ENCODE measurements at places on chromosomes 3 and 15. TPM values are rescaled to one million over a fixed set of nuclear protein-coding genes. Genes with fewer than 3 reads are reported as not detected.

DNA sequence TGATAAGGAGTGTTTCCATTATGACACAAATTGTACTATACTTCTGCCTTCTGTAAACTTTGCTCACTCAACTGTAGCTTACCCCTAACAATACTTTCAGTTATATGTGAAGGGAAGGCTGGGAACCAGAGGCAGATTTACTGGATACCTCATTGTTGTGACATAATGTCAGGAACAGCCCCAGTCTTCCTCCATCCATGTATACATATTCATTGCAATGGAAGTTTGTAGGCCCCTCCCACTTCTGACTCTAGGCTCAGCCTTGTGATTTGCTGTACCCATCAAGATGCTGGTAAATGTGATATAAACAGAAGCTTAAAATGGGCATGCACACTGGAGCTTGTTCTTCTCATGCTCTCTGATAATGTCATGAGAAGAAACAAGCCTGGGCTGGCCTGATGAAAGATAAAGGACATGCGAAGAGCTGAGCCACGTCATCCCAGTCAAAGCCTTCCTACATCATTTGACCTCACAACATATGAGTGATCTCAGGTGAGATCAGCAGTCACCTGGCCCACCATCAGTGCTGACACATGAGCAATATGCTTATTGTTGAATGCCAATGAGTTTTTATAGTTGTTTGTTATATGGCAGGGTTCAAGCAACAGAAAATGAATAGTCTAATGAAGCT lies 267.8 kb downstream of the GAP43 start:
- DNase-seq, result no peak

DNA sequence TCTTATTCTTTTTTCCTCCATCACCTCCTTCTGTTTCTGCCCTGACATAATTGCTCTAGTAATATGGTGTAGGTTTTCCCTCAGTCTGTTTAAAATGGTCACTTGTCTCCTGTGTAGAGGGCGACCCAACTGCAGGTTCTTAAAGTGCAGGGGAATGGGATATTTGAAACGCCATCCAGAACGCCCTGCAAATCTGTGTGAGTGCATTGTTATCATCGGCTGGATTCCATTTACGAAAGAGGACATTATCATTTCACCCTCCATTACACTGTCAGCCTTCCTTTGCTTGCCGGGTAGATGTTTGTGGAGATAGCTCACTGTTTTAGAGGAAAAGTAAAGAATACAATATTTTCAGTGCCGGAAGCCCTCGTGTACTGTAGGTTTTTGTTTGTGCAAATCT lies 354.0 kb downstream of the LRTM1 start:
- no peak for DNase-seq

DNA sequence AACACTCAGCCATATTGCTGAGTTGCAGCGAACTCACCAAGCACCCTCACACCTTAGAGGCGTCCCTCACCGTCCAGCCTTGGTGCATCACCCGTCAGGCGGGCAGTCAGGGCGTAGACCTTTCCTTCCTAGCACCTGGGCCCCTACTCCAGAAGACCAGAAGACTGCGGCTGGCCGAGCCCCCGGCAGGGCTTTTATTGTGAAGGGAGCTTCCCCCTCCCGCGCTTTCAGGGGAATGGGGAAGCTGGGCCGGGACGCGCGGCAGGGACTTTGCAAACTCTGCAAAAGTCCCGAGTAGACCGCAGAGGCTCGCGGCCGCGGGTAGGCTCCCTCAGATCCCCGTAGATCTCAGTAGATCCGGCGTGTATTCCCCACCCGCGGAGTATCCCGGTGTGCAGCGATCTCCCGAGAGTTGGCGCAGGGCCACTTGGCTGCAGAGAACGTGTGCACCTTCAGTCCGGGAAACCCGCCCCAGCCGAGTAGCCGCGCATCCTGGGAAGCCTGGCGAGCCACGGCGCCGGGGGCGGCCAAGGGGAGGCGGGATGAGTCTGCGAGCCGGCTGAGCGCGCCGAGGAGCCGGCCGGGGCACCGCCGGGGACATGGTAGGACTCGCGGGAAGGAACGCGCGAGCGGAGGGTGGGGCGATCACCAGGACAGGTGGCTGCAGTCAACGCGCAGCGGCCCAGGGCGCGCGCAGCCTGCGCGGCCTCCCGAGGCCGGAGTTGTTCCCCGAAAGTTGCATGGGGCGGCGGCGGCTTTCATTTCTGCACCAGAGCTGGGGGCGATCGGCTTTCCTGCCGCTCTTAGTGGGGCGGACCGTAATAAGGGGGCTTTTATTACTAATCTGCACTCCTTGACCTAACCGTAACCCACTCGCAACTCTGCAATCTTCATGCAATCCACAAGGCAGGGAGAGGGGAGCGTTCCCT lies at the start of gene GASK1A:
Gene GASK1A (plus strand): TSS at position 268 of the 929 bp plus-strand sequence. CDS start 332 bp downstream, at position 600.
- peak; percentile 74 for DNase-seq

- no peak for DNase-seq
Observed at GRCh38 chr3:112059497-112059896, 25.0 kb downstream of the TMPRSS7 start.

DNA sequence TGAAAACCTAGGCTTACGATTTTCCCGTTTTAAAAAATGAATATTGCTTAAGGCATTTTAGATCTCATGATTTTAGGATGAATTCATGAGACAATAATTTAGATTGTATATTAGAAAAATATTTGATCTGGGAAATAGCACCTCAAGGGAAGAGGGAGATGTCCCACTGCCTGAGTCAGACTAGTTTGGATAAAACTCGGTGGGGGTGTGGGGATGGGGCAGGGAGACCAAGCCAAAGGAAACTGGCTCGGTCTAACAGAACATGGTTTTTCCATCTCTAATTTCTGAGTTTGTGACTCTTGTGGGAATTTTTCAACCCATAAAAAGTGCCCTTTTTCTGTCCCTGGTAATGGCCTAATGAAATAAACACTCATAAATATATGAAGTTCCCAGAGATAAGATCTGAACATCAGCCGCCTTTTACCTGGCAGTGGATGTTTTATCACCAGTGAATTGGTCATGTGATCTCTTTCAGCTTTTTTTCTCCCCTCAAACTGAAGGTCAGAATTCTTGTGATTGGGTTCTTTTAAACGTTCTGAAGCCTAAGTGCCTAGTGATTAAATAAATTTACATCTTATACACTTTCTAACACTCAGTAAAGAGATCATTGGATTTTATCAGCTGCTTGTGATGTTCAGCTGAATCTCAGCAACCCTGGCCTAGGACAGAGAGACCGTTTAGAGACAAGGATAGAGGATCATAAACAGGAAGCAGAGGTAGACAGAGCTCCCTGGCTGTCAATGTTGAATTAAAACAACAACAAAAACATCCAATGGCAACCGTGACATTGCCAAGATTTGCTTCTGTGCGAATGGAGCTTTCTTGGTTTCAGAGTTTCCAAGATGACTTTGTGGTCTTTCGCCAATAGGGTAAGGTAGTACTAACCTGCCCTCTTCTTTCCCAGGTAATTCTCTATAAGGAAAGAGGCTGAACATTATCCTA lies 1038.2 kb downstream of the MCTP2 start:
- no peak for DNase-seq

The FOXL2 gene
- not detected for total RNA-seq

GRCh38 chr3:18868911-18869689 lies 279.2 kb upstream of the KCNH8 start:
- no peak for DNase-seq

DNA sequence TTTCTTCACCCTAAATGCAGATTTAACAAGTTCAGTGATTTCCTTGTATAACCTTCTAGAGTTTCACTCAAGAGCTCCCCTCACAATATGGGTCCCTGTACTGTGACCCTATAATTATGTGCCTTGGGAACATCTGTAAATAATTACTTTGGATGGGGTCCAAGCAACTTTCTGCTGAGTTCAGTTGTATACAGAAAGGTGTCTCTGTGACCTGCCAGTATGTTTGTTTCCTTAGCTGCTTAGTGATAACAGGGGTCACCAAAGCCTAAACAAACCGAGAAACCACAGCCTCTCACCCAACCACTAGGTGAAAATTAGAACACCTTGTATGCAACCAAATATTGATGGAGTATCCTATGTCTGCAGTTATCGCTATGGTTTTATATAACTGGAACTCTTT lies 29.8 kb upstream of the SLC25A36 start:
- no peak for DNase-seq

The NANOGP8 gene
- total RNA-seq, result not detected

The TTLL13 gene
- not detected for total RNA-seq

- DNase-seq, result peak; percentile 76
Observed at GRCh38 chr3:48157950-48158376, 30.3 kb downstream of the CDC25A start.

DNA sequence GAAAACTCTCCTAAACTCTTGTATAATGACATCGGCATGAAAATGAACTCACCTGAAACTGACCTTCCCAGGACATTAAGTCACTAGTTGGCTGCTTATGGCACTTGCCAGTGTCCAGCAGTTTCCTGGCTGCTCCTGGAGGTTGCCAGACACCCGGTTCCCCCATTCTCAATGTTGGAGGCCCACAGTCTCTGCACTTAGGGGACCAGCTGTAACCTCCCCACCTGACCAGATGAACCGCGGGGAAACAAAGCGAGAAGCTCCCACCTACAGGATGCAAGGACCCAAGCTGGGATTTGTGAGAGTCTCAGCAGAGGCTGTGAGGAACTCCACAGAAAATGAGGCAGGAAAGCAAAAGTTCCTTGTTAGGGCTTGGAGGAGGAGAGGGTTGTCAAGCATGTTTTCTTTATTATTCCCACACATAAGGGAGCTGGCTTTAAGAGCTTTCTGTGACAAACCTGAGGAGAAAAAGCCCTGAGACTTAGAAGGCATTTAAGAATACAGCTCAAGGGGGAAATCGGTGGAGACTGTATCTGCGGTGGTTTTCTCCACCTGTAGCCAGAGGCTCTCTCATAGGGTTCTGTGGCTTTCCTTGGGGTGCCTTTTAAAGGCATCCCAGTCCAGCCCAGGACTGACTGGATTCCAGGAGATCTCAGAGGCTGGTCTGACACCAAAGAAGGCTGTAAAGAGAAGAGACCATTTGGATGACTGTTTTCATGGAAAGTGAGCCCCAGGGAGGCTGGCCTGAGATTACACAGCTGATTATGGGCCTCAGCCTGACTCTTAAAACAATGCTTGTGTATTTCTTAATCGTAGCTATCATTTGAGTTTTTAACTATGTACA lies 4.6 kb downstream of the TPM1 start:
- DNase-seq, result no peak

DNA sequence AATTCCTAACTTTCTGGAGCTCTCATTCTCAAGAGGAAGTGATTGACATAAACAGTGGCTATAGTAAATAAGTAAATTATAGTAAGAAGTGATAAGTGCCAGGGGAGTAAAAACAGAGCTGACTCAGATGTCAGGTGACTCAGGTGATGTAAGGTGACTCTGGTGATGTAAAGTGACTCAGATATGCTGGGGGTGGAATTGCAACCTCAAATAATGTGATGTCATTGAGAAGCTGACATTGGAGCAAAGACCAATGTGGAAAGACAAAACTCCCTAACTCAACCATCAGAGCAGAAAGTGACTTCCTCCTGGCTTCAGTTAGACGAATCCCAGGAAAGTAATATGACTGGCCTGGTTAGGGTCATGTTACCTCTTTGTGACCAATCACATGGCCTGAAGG lies 144.2 kb upstream of the SNTN start:
- no peak for DNase-seq

DNA sequence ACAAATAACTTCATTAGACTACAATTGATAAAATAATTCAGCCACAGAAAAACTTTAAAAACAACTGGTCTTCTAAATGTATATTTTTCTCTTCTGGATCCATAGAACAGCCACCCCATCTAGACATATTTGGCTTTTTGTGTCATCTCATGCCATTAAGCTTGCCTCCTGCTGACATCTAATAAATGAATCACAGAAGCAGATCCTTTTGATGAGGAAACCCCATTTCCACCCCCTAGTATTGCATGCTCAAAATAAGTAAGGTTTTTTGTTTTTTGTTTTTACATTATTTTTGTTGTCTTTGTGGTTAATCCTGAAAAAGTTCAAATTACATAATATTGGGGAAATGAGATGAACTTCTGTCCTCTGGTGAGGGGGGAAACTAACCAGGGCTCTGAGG lies 94.8 kb downstream of the DUT start:
- no peak for DNase-seq

The STAB1 gene
- total RNA-seq, result 74.7 TPM

DNA sequence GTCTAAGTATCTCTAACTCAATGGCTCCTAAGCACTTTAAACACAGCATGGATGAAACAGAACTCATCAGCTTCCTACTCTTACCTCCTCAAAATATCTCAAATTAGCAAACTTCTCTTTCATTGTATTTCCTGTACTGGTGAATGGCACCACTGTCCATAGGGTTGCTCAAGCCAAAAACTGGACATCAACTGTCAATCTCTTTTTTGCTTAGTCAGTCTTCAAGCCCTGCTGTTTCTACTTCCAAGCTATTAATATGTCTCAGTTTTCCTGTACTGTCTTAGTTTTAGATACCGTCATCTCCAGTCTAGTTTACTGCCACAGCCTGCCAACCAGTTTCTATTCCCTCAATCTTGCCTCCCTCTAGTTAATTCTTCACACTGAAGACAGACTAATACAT lies 48.3 kb upstream of the KPNA4 start:
- no peak for DNase-seq

DNA sequence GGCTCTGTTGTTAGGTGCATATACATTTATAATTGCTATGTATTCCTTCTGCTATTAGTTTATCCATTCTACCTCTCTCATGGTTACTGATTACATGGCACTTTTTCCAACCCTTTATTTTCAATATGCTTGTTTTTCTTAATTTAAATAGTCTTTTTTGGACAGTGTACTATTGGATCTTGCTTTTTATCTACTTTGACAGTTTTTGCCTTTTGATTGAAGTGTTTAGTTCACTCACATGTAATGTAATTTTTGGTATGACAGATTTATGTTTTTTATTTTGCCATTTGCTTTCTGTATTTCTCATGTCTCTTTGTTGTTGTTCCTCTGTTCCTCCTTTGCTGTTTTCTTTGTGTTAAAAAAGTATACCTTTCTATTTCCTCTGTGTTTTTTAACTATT lies 44.5 kb downstream of the TRPC1 start:
- no peak for DNase-seq

- DNase-seq, result no peak
Observed at GRCh38 chr3:109548192-109548938, 211.0 kb upstream of the DPPA4 start.

The CLSTN2 gene
- total RNA-seq, result 7.8 TPM

GRCh38 chr3:61863579-61863978 lies 302.2 kb downstream of the PTPRG start:
- no peak for DNase-seq

DNA sequence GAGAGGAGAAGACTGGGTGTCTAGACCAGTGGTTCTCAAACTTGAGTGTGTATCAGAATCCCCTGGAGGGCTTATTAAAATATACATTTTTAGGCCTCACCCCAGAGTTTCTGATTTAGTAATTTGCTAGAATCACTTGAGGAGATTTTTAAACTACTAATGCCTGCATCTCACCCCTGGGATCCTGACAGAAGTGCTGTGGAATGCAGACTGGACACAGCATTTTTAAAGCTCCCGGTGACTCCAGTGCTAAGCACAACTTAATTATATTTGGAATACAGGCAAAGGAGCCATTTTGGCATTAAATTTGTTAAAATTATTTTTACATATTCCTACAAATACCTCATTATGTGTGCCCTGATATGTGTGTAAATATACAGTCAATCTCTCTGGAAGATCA lies 26.7 kb upstream of the COL6A6 start:
- no peak for DNase-seq

Data from Right ventricle myocardium superior (tissue), 1 donor.